ENCODE measurements at places on chromosomes 1 and 21.

- no peak for DNase-seq
Observed at GRCh38 chr1:1786836-1787605, 8.8 kb upstream of the NADK start.

DNA sequence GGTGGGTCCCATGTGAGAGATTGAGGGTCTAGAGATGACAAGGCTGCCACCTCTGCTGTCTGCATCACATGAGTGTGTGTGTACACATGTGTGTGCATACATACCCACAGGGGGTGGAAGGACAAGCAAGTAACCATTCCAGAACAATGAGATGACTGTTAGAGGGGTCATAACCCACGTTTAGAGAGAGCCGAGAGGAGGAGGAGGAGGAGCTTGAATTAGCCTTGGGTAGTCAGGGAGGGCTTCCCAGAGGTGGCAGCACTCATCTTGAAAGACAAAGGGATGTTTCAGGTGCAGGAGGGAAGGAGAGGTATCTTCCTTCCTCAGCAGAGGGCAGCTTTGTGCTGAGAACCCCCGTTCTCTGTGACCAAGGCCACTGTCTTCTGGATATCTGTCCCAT lies 21.3 kb downstream of the TNFRSF1B start:
- DNase-seq, result no peak

- DNase-seq, result no peak
Observed at GRCh38 chr1:166628259-166628658, 211.0 kb upstream of the POGK start.

- DNase-seq, result no peak
Observed at GRCh38 chr21:14080040-14080763, 130.6 kb downstream of the LIPI start.

DNA sequence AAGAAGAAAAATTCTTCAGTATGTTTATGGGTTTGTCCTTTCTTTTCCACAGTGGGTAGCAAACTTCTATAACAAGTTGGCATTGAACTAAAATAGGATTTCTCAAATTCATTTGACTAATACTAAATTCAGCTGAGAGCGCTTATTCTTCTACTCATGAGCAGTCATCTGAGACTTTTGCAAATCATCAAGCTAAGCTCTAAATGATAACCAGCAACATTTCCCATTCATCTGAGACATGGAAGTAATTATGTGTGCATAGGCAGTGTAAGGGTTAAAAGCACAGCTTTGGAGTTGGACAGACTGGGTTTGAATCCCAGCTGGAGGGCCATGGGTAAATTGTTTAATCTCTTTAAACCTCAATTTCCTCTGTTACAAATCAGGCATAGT lies 18.3 kb upstream of the CNR2 start:
- DNase-seq, result no peak

GRCh38 chr1:52970149-52970548 lies 43.1 kb downstream of the SCP2 start:
- no peak for DNase-seq

- no peak for DNase-seq
Observed at GRCh38 chr21:26499495-26499894, 73.6 kb downstream of the CYYR1 start.

DNA sequence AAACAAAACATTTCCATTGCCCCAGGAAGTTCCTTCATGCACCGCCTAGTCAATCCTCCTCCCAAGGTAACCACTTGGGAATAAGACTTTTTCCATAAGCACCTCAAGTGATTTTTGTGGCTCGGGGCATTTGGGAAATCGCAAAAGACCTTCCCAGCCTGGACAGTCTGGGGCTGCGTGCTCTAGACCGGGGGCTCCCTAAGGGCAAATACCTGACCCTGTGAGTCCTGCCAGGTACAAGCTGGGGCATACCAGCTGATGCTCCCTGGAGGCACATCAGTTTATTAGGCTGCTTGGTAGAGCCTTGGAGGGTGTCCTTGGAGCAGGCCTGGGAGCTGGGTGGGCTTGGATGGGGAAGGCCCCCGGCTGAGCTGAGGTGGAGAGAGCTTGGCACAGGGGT lies 34.4 kb downstream of the ALPL start:
- no peak for DNase-seq

- no peak for DNase-seq
Observed at GRCh38 chr1:52571783-52572182, 18.9 kb upstream of the TUT4 start.

- peak; percentile 19 for DNase-seq
Observed at GRCh38 chr1:31802190-31803150, 13.4 kb downstream of the SPOCD1 start.

DNA sequence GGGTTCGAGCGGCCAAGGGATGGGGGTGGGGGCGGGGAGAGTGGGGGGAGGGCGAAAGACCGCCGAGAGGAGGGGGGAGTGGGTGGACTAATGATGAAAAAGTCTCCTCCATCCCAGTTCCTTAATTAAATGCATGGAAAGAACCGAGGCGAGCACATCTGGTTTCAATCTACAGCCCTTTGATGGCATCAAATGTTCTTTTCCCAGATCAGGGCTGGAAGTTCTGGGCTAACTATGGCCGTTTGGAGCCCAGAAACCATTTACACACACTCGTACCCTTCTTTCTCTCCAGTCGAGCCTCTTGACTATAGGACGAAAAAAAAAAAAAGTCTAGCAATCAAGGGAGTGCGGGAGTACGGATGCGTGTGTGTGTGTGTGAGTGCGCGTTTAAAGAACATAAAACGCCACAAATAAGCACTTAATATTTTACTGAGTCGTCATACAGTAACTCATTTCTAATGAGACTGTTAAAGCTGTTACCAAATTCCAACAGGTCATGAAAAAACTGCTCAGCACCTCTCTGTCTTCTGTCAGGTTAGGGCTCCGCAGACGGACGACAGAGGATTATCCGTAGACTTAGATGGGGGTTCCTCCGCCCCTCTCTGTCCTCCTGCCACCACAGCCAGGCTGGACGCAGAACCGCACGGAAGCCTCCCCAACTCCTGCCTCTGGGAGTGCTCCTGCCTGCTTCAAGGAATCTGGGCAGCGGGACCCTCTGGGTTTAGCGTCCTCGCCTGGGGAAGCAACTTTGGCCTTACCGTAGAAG lies 2.1 kb upstream of the PRRX1 start:
- no peak for DNase-seq

DNA sequence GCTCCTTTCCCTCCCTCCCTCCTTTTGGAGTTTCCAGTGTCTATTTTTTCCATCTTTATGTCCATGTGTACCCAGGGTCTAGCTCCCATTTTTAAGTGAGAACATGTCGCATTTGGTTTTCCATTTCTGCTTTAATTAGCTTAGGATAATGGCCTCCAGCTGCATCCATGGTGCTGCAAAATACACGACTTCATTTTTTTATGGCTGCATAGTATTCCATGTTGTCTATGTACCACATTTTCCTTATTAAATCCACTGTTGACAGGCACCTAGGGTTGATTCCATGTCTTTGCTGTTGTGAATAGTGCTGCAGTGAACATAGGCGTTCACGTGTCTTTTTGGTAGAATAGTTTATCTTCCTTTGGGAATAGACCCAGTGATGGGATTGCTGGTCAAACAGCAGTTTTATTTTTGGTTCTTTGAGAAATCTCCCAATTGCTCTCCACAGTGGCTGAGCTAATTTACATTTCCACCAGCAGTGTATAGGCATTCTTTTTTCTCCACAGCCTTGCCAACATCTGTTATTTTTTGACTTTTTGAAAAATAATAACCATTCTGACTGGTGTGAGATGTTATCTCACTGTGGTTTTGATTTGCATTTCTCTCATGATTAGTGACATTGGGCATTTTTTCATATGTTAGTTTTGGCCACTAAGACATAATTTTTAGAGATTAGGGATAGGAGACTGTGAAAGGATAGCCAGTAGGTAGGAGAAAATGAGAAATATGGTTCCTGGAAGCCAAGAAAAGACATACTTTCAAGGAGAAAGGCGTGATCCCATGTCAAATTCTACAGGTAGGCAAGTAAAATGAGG lies 50.4 kb downstream of the ADAMTS1 start:
- DNase-seq, result no peak

GRCh38 chr1:154095456-154096060 lies 59.3 kb downstream of the NUP210L start:
- DNase-seq, result no peak

DNA sequence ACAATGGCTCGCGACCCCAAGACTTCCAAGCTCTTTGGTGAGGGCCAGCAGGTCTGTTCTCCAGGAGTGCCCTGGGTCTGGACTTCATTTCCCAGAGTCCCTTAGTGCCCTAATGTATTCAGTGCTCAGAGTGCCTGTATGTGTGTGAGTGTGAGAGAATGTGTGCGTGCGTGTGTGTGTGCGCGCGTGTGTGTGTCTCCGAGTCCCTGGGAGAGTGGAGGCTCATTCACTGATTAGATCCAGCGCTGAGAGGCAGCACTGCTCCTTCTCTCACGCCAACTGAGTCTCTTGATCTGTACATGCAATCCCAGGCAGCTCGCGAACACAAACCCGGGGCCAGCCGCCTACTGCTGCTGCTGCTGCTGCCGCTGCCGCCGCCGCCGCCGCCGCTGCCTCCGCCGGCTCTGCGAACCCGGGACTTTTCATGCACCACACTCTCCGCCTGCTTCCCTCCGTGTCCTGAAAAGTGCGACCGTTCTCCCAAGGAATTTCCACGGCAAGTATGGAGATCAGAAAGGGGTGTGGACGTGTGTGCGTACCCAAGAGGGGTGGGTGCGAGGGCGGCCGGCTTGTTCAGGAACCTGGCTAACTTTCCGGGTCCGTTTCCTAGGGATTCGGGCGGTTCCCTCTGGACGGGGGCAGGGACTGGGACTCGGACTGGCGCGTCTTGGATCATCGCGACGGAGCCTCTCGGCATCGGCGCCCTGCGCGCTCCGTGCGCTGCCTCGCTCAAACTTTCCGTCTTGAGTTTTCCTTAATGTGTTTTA lies at the start of gene RNF220:
RNF220 (plus strand) TSS at position 225 of the 767 bp plus-strand sequence.
- DNase-seq, result no peak

DNA sequence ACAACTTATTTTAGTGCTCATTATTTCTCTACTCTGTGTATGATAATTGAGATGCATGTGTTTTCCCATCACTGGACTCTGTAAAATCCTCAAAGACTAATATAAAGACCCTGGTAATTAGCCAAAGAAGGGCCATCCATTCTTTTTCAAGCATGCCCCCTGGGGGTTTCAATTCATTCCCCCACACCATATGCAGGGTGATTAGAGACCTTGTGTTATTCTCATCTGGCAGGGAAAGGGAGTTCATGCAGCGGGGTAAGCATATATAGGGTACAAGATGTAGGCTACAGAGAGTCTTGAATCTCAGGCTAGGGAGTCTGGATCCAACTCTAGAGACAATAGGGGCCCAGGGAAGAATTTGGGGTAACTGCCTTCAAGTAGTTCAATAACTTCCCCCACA lies 166.5 kb downstream of the TNR start:
- no peak for DNase-seq

DNA sequence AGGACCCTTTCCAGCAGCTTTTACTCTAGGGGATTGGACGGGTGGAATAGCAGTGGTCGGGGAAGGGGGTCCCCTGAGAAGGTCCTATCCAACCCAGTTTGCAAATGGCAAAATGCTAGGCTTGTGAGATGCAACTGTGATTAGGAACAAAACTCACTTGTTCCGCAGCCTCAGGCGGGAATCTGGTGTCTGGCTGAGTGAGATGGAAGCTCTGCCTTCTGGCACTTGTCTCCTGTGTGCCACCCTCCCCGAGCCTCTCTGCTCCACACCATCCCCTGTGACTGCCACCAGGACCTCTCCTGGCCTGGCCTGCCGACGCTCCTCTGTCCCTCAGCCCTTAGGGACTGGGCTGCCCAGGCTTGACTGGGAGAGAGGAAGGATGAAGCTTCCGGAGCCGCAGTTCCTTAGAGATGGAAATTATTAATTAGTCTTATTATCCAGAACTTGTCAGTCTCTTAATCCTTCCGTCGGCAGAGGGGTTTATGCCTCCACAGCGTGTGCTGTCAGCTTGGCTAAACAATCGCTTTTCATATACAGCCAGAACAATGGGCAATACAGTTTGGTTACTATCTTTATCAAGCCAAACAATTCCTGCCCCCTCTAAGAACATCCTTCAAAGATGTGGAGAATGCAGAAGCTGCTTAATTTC lies 292.8 kb upstream of the VAMP3 start:
- DNase-seq, result no peak

DNA sequence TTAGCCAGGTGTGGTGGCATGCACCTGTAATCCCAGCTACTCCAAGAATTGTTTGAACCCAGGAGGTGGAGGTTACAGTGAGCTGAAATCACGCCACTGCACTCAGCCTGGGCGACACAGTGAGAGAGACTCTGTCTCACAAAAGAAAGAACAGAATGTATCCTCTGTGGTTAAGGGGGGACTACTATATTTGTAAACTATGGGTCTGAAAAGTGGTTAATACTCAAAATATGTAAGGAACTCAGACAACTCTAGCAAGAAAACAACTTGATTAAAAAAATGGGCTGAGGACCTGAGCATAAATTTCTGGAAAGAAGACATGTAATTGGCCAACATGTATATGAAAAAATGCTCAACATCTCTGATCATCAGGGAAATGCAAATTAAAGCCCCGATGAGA lies 11.2 kb downstream of the FNBP1L start:
- no peak for DNase-seq

- DNase-seq, result no peak
Observed at GRCh38 chr1:43587594-43587993, 56.9 kb downstream of the PTPRF start.

DNA sequence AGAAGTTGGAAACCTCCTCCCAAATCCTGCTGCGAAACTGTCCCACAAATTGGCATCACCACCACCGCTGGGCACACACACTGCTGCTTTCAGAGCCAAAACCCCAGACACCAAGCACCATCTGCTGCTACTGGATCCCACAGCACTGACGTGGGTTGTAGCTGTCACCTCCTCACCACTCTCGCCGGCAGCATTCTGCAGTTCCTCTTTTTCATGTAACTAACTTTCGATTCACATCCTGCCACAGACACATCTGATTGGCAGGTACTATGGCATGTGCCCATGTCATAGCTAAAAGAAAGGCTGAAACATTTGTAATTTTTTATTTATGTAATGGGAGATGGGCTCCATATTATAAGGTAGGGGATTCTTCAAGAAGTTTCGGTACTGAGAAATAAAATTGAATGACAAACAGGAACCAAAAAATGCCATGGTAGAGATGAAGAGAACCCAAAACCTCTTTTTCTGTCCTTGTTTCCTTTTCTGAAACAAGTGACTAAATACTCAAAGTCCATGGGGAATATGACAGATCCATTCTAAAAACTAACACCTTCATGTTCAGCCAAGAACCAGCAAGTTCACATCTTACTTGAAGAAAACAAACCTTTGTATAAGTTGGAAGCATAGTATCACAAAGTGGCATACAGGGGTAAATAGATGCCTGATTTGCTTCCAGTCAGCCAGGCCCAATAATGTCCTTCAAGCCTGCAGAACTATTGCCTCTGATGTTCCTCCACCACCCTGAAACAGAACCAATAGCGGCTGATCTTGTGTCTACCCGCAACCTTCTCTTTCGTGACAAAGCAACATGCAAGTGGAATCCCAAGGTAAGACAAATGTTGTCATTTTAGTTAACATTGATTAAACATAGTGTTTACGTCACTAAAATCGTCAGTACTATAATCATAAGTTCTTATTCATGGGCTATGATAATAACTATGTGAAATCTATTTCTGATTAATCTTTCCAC lies 26.6 kb upstream of the RGS13 start:
- DNase-seq, result peak; percentile 45

- no peak for DNase-seq
Observed at GRCh38 chr1:63189677-63190076, 132.7 kb upstream of the FOXD3 start.
